ENCODE measurements at places on chromosomes 5 and 9. TPM values are rescaled to one million over a fixed set of nuclear protein-coding genes. Genes with fewer than 3 reads are reported as not detected.

GRCh38 chr9:20408513-20408912 lies 213.8 kb downstream of the MLLT3 start:
- DNase-seq, result no peak

DNA sequence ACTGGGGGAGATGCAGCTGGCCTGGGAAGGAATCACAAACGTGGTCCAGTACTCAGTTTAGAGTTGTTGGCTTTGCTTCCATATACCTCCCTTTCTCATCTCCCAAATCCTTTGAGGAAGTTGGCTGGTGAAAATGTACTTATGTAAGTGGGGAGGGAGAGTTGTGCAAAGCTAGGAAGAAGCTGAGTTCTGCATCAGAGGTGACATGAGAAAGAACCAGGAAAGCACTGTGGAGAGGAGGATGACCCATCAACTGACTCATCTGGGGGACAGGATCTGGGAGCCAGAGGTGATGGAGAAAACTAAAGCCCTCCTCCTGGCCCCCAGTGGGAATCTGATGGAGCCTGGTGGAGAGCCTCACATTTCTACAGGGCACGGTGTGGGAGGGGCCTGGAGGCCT lies 16.2 kb downstream of the KCNMB1 start:
- DNase-seq, result no peak

DNA sequence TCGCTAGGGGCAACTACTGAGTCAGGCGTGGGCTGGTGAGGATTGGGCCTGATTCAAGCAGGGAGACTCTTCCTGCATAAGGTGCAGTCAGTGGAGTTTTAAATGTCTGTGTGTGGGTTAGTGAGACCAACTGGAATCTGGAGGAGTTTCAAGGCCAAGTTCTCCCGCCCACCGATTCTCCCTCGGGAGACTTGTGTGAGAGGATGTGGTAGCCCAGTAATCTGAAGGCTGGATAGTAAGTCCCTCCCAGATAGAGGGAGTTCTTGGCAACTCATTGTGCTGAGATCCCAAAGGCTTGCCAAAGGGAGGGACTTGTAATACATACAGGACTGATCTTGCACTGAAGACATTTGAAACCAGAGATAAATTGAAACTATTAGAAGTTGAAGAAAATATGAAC lies 51.8 kb downstream of the WDR36 start:
- no peak for DNase-seq

Gene HAPLN1
- total RNA-seq, result 0.12 TPM

Gene N4BP3
- 5.2 TPM for total RNA-seq

Gene NR5A1
- total RNA-seq, result not detected

Gene PCDHB7
- total RNA-seq, result 2.8 TPM
